ENCODE measurements at places on chromosomes 6 and 20. TPM values are rescaled to one million over a fixed set of nuclear protein-coding genes. Genes with fewer than 3 reads are reported as not detected.

The GPANK1 gene
- total RNA-seq: 12.0 TPM

The PRR18 gene
- 0.70 TPM for total RNA-seq

The IP6K3 gene
- 9.0 TPM for total RNA-seq

The OXT gene
- not detected for total RNA-seq

The ID4 gene
- 136 TPM for total RNA-seq

GRCh38 chr6:228881-229651 lies 63.2 kb upstream of the DUSP22 start:
- no peak overlapping the region for H3K27ac ChIP-seq
- H3K4me1 ChIP-seq: no peaks in the 10 kb centered on the region
- no peaks in the 10 kb centered on the region for H3K36me3 ChIP-seq
- DNase-seq: peak; percentile 30
- H3K4me3 ChIP-seq: no peak overlapping the region

GRCh38 chr6:136365776-136366354 lies 76.2 kb upstream of the BCLAF1 start:
- no peaks in the 10 kb centered on the region for H3K36me3 ChIP-seq
- H3K27me3 ChIP-seq: peaks cover 20% of the 10 kb centered on the region
- H3K27ac ChIP-seq: no peak overlapping the region
- H3K4me3 ChIP-seq: no peak overlapping the region
- H3K4me1 ChIP-seq: peaks cover 6% of the 10 kb centered on the region
- no peak for DNase-seq

DNA sequence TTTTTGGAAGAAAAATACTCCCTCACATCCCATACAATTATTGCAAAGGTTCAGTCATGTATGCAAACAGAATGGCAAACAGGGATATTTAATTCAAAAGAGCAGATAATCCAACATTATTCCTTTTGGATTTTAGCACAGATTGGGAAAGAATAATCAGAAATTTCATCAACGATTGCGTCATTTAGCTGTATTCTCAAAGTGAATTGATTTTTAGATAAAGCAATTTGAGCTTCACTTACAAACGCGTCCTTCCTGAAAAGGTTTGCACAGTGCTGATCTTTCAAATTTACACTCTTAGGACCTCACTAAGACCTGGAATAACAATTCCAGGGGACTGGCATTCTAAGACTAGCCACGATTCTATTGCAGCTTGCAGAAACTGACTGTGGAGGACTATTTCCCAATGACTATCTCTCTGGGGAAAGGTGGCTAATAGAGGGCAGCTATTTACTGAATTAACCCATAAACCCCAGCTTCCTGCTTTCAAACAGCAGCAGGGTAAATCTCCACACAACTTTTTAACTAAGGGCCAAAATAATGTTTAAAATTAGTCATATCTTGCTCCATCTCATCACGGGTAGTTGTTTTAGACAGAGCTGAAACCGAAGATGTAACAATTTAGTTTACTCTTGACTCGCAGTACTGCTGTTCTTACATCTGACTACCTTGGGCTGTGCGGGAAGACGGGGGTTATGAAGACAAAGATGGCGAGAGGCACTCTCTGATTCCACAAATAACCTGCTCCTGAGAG lies 131.2 kb upstream of the FAM184A start:
- no peak overlapping the region for H3K27ac ChIP-seq
- DNase-seq: no peak
- peaks cover 2% of the 10 kb centered on the region for H3K27me3 ChIP-seq
- no peaks in the 10 kb centered on the region for H3K4me1 ChIP-seq
- H3K36me3 ChIP-seq: no peaks in the 10 kb centered on the region
- no peak overlapping the region for H3K4me3 ChIP-seq

- H3K36me3 ChIP-seq: no peaks in the 10 kb centered on the region
- no peak for DNase-seq
- H3K4me1 ChIP-seq: no peaks in the 10 kb centered on the region
- no peak overlapping the region for H3K4me3 ChIP-seq
- peaks cover 6% of the 10 kb centered on the region for H3K27me3 ChIP-seq
- no peak overlapping the region for H3K27ac ChIP-seq
These were observed 547.5 kb upstream of the ADGRB3 start for GRCh38 chr6:68087399-68088133.

GRCh38 chr20:44651684-44652423 lies at the start of gene ADA:
Gene ADA, minus strand, starts transcription at chr20:44651699. Its CDS starts 92 bp downstream, at chr20:44651607.
- H3K27me3 ChIP-seq: peaks cover 2% of the 10 kb centered on the region
- H3K4me3 ChIP-seq: peak within 1 kb of the TSS; percentile 75
- no peak for DNase-seq
- no peaks in the 10 kb centered on the region for H3K36me3 ChIP-seq
- H3K4me1 ChIP-seq: peaks cover 25% of the 10 kb centered on the region

DNA sequence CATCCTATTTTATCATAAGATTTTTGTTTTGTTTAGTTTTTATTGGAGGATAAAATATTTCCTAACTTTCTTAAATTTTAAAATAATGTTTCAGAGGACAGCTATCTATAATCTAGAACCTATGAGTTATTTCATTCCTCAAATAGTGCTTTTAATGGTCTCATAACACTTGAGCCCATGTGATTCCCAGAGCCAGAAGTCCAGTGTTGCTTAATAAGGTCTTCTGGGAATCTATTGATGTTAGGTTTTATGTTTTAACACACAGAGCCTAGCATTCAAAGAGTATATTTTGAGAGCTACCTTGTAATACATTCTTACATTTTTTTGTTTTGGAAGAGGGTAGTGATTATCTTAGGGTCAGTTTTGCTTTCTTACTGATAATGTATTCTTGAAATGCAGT lies 200.2 kb downstream of the CENPW start:
- H3K4me3 ChIP-seq: no peak overlapping the region
- H3K36me3 ChIP-seq: peaks cover 1% of the 10 kb centered on the region
- no peak overlapping the region for H3K27ac ChIP-seq
- peaks cover 18% of the 10 kb centered on the region for H3K4me1 ChIP-seq
- no peaks in the 10 kb centered on the region for H3K27me3 ChIP-seq

DNA sequence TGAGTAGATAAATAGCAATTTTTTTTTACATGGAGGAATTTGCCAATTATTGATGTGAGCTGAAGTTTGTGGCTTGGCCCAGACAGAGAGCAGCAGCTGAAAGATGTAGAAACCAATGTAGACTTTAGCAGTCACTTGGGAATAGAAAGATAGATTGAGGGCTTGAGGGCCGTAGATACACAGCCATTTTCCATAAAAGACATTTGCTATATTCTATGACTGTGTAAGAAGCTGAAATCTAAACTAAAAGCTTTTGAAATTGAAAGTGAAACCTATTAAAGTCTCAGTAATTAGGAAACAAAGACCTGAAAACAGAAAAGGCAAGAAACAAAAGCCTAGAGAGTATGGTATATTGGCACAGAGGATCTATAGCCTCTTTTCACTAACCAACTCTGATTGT lies 332.7 kb downstream of the CENPW start:
- H3K4me1 ChIP-seq: peaks cover 5% of the 10 kb centered on the region
- DNase-seq: no peak
- H3K4me3 ChIP-seq: no peak overlapping the region
- no peak overlapping the region for H3K27ac ChIP-seq
- no peaks in the 10 kb centered on the region for H3K27me3 ChIP-seq
- H3K36me3 ChIP-seq: peaks cover 3% of the 10 kb centered on the region

GRCh38 chr20:50724851-50725723 lies 6.3 kb upstream of the PARD6B start:
- peaks cover 13% of the 10 kb centered on the region for H3K4me1 ChIP-seq
- no peaks in the 10 kb centered on the region for H3K36me3 ChIP-seq

- no peak overlapping the region for H3K27ac ChIP-seq
- H3K4me3 ChIP-seq: no peak overlapping the region
- H3K27me3 ChIP-seq: peaks cover 3% of the 10 kb centered on the region
- no peak for DNase-seq
These were observed 90.5 kb upstream of the VGLL2 start for GRCh38 chr6:117174835-117175360.

GRCh38 chr6:92864966-92865555 lies 554.3 kb downstream of the EPHA7 start:
- H3K36me3 ChIP-seq: no peaks in the 10 kb centered on the region
- no peaks in the 10 kb centered on the region for H3K4me1 ChIP-seq
- H3K27me3 ChIP-seq: no peaks in the 10 kb centered on the region
- H3K27ac ChIP-seq: no peak overlapping the region
- H3K4me3 ChIP-seq: no peak overlapping the region
- no peak for DNase-seq

DNA sequence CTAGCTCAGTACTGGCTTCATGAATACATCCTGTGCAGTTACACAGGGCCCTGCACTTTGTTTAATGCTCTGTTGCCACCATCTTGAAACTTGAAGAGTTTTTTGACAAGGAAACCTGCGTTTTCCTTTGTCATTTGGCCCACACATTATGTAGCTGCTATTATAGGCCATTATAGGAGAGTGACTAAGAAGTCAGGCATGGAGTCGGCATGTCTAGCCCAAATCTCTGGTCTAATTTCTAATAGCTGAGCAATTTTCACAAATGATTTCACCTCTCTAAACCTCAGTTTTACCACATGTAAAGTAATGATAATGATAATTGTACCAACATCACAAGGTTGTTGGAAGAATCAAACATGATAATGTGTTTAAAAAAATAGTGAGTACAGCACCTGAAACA lies 67.1 kb upstream of the MYLIP start:
- no peaks in the 10 kb centered on the region for H3K36me3 ChIP-seq
- no peak overlapping the region for H3K4me3 ChIP-seq
- H3K27me3 ChIP-seq: no peaks in the 10 kb centered on the region
- no peak for DNase-seq

DNA sequence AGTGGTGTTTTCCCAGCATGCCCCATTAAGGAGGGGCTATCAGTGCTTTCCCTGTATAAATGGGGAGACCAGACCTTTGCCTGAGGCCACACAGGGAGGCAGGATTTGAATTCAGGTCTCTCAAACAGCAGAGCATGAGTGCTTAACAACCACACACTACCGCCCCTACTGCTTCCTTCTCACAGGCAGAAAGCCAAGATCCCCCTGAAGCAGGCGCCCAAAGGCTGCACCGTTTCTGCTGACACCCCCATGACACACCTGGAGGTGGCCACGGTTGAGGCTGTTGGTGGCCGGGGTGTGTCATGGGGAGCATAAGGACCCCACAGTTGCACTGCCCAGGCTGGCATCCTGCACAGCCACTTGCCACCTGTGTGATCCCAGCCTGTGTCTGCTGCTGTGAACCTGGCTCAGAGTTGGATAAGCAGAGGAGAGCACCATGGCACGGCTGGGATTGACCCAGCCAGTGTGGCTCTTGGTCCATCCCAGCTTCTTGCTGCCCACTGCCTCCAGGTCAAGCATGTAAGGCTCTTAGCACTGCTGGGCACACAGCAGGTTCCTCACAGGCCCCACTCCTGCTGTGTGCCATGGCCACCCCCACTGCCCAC lies 28.3 kb downstream of the PCK1 start:
- H3K36me3 ChIP-seq: no peaks in the 10 kb centered on the region
- H3K27me3 ChIP-seq: peaks cover 2% of the 10 kb centered on the region
- no peak overlapping the region for H3K4me3 ChIP-seq
- no peak overlapping the region for H3K27ac ChIP-seq
- DNase-seq: peak; percentile 66

DNA sequence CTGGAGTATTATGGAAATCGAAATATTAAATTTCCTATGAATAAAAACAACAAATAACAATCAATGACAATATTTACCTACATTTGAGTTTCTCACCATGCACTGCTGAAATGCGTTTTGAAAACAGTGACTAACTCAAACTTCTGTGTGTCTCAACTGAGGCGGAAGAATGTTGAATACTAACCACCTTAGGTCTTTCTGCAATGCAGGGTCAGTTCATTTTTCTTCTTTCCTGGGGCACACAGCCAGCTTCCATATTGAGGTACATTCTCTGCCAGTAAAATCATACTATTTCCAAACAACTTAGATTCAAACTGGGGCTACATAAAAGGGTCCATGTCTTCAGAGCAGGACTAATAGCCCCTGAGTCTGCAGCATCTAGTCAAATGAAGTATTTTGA lies 310.1 kb downstream of the UTRN start:
- no peaks in the 10 kb centered on the region for H3K27me3 ChIP-seq
- peaks cover 8% of the 10 kb centered on the region for H3K36me3 ChIP-seq
- H3K4me1 ChIP-seq: peaks cover 3% of the 10 kb centered on the region
- H3K4me3 ChIP-seq: no peak overlapping the region
- DNase-seq: no peak

DNA sequence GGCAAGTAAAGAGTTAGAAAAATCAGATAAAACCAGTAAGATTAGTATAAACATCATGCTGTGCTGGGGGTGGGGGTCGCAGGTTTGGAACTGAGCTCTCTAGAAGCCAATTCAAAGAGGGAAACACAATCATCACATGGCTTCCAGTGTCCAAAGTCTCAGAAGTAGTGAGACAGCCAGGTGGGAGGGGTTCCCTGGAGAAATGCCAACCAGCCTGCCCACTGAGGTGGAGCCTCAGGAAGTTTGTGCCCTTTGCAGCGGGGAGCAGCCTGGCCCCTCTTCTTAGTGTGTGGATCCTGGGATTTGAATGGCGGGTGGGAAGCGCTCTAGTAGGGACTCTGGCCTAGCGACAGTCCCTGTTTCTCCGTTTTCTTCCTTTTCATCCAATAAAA lies 21.4 kb downstream of the C6orf15 start:
- no peak overlapping the region for H3K4me3 ChIP-seq
- DNase-seq: no peak
- H3K36me3 ChIP-seq: no peaks in the 10 kb centered on the region
- peaks cover 2% of the 10 kb centered on the region for H3K27me3 ChIP-seq

GRCh38 chr6:83168556-83168955 lies 24.5 kb downstream of the PGM3 start:
- no peak overlapping the region for H3K27ac ChIP-seq
- H3K4me1 ChIP-seq: peaks cover 12% of the 10 kb centered on the region
- H3K36me3 ChIP-seq: peaks cover 58% of the 10 kb centered on the region
- no peak for DNase-seq
- no peaks in the 10 kb centered on the region for H3K27me3 ChIP-seq

- H3K27ac ChIP-seq: no peak overlapping the region
- peaks cover 43% of the 10 kb centered on the region for H3K4me1 ChIP-seq
- H3K4me3 ChIP-seq: no peak overlapping the region
- H3K27me3 ChIP-seq: no peaks in the 10 kb centered on the region
These were observed 26.7 kb downstream of the JARID2 start for GRCh38 chr6:15272562-15272961.

DNA sequence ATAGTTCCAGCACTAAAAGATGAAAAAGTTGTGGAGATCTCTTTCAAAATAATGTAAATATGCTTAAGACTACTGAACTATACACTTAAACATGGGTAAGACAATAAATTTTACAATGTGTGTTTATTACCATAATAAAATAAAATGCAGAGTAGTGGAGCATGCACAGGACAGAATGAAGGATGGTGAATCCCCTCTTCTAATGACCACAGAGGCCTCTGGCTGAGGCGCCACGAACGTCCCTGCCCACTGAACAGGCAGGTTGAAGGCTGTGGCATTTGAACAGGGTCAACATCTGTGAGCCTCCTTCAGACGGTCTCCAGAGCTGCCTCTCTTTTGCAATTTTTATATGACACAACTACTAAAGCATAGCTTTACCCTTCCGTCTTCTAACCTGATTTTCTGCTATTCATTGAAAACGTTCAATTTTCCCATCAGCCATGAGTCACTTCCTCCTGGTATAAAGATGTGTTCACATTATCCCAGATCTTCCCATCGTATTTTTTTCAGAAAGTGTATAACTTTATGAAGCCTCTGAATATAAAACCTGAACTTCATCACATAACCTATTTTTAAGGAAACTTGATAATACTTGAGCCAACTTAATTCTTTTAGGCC lies 37.8 kb downstream of the ADGRF4 start:
- H3K36me3 ChIP-seq: no peaks in the 10 kb centered on the region
- H3K27me3 ChIP-seq: no peaks in the 10 kb centered on the region
- peaks cover 4% of the 10 kb centered on the region for H3K4me1 ChIP-seq
- no peak overlapping the region for H3K4me3 ChIP-seq
- DNase-seq: no peak
